ENCODE measurements at places on chromosomes 16 and 17.

- no peak for DNase-seq
These were observed 27.0 kb upstream of the RASD1 start for GRCh38 chr17:17523001-17523730.

DNA sequence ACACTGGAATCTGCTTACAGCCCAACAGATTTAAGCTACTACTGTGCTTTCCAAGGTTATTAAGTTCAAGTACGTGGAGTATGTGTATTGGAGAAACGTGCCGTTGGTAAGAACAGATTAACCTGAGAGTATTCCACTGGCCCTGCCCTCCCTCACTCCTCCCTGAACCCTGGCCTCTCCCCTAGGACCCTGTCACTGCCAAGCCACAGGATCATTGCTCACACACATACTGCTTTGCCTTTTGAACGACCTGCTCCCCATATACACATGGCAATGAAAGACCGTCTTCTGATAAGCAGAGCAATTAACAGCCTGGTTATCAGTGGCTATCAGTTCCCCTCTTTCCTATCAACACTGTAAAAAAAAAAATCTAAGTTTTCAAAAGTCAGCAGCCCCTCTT lies 458.9 kb upstream of the DYNLRB2 start:
- no peak for DNase-seq

GRCh38 chr17:2157675-2158395 lies 102.9 kb downstream of the HIC1 start:
- DNase-seq: no peak

DNA sequence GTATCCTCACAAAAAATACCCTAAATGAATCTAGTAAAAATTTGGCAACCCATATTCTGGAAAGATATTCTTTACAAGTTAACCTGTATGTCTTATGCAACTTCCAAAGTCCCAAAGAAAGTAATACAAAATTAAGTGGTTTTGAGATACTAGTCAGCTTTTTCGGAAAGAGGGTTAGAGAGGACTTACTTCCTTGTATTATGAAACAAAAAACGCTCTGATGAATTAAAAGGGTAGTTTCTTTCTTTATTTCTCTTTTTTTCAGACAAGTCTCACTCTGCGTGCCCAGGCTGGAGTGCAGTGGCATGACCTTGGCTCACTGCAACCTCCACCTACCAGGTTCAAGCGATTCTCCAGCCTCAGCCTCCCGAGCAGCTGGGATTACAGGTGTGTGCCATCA lies 51.6 kb downstream of the KANSL1 start:
- DNase-seq: no peak

GRCh38 chr17:59753522-59754467 lies 46.3 kb downstream of the VMP1 start:
- no peak for DNase-seq
